ENCODE measurements at places on chromosomes 1 and 21. TPM values are rescaled to one million over a fixed set of nuclear protein-coding genes. Genes with fewer than 3 reads are reported as not detected.

Gene G0S2
- 26.1 TPM for total RNA-seq

Gene ATP6V1G3
- total RNA-seq, result not detected

Gene ATP1B1
- total RNA-seq, result 32.1 TPM

Gene MEX3A
- 7.0 TPM for total RNA-seq

Gene NUP210L
- not detected for total RNA-seq

Gene CAPN9
- total RNA-seq, result not detected

Gene FAM78B
- 0.13 TPM for total RNA-seq

Gene MXRA8
- 281 TPM for total RNA-seq

Gene PADI2
- 2.3 TPM for total RNA-seq

Gene RNF186
- total RNA-seq, result not detected

Gene CLCA1
- total RNA-seq, result not detected

Gene CSMD2
- 0.08 TPM for total RNA-seq

Gene COL6A1
- total RNA-seq, result 1,740 TPM

Gene WDR64
- total RNA-seq, result not detected

Gene ATAD3C
- total RNA-seq, result 0.13 TPM

Gene ATP6V0B
- 125 TPM for total RNA-seq

Gene S100A3
- 7.1 TPM for total RNA-seq

Gene FAAP20
- 57.1 TPM for total RNA-seq

Gene VCAM1
- total RNA-seq, result 15.0 TPM

Gene LRIG2
- total RNA-seq, result 9.0 TPM

Gene ROR1
- 18.7 TPM for total RNA-seq

Gene FTCD
- not detected for total RNA-seq

Gene DAB1
- total RNA-seq, result not detected

Gene ADGRB2
- 17.2 TPM for total RNA-seq

Gene RGS1
- total RNA-seq, result not detected

Gene RHD
- not detected for total RNA-seq

Gene SLAMF1
- total RNA-seq, result not detected

Gene NHLH1
- total RNA-seq, result not detected

Gene ZNF683
- total RNA-seq, result not detected

Gene COL8A2
- total RNA-seq, result 0.24 TPM

Gene HRNR
- total RNA-seq, result not detected

Gene INSRR
- not detected for total RNA-seq

Gene LCE1F
- total RNA-seq, result not detected

Gene FAM167B
- not detected for total RNA-seq

Gene KCNK2
- total RNA-seq, result 1.7 TPM

Gene TCHHL1
- not detected for total RNA-seq

Data from epithelial cell of alveolus of lung (primary cell).